ENCODE measurements at places on chromosomes 1 and 21.

DNA sequence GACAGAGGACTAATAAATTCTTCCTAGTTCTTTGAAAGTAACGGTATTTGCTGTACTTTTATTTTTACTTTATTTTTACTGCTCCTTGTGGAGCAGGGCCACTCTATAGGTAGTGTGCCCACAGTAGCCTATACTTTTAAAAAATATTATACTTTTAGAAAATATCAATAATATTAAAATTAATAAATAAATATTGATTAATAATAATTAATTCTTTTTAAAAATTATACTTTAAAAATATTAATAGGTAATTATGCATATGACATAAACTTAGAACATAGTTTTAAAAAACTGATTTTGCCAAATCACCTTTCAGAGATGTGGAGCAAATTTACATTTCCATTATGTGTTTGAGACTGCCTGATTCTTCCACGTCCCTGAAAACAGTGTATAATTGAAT, 30.8 kb downstream of the ZBED6 start:
- DNase-seq, result no peak

- DNase-seq, result no peak
These were observed 227.6 kb upstream of the C1orf174 start for GRCh38 chr1:4127592-4128140.

- DNase-seq, result no peak
These were observed 184.0 kb downstream of the MIS18A start for GRCh38 chr21:32094804-32095203.

- DNase-seq, result no peak
These were observed 18.3 kb upstream of the IL6R start for GRCh38 chr1:154386643-154387352.

GRCh38 chr1:18927654-18928272, 25.4 kb upstream of the ALDH4A1 start:
- DNase-seq, result no peak

- DNase-seq, result no peak
These were observed 225.4 kb downstream of the CAMTA1 start for GRCh38 chr1:7010534-7011200.

GRCh38 chr1:152515434-152515783, 1.1 kb downstream of the CRCT1 start:
- peak; percentile 1 for DNase-seq

- peak; percentile 87 for DNase-seq
These were observed at the start of gene LEFTY1 for GRCh38 chr1:225888898-225889601. TSS of gene LEFTY1 (minus strand) at chr1:225889146. CDS start at chr1:225889066, 80 bp downstream.

DNA sequence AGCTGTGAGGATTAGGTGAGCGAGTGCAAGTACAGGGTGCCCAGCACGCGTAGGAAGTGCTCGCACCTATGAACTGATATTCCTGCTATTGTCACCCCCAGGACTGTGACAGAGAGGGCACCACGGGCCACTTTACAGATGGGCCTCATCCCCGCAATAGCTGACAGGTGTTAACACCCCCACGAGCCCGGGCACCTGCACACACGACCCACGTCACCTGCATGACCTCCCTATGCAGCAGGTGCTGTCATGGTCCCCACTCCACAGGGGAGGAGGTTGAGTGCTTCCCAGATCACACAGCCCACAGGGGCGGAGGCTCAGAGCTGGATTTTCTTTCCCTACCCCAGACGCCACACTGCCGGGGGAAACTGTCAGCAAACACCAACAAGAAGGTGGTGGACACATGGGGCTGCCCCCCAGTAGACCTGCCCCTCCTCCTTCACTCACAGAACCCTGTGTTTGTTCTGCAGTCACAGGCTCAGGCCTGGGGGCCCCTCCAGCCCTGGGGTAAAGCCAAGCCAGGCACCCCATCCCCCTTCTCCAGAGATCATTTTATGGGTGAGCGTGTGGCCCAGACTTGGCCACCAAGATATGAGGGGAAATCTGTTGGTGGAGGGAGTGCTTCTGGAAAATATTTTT, 465.5 kb downstream of the MATN1 start:
- no peak for DNase-seq

GRCh38 chr21:39137248-39138178, 45.7 kb downstream of the PSMG1 start:
- DNase-seq, result peak; percentile 93

- no peak for DNase-seq
These were observed 1.0 kb downstream of the CCDC24 start for GRCh38 chr1:43992232-43992995.

DNA sequence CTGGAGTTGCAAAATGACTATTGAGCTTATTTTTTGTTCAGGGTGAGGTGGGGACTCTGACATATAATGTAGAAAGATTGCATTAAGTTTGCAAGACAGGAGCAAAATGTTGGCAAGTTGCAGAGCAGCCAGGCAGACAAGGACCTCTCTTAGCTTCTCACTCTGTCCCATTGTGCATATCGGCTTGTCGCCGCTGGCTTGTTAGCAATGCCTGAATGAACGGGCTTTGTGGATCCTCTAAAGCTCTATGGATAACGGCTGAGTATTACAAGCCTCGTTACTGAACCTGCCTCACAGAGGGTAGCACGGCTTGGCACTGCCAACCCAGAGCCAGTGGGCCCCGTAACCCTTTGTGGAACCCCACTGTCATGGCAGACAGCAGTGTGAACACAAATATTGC, 68.4 kb downstream of the TNR start:
- no peak for DNase-seq

GRCh38 chr1:173868266-173869020, at the start of gene ZBTB37:
TSS of gene ZBTB37 (plus strand) at chr1:173868380. CDS start at chr1:173870226, 1,846 bp downstream.
- peak; percentile 96 for DNase-seq

DNA sequence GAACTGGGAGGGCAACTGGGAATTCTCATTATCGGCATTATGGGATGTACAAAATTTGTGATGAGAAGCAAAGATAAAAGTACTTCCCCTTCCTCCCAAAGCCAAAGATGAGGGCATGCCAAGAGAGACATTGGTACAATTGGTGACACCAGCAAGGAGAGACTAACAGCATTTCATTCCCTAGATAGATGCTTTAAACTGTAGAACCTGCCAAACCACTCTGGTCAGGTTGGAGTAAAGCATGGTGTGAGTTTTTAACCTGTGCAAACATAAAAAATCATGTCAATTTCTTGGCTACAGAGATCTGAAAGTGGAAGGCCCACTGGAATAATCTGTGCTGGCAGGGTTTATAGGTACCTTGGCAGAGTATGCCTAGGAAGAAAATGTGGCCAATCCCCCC, 19.4 kb downstream of the CTXND2 start:
- DNase-seq, result no peak

GRCh38 chr1:38085666-38086330, 39.2 kb upstream of the POU3F1 start:
- DNase-seq, result no peak

DNA sequence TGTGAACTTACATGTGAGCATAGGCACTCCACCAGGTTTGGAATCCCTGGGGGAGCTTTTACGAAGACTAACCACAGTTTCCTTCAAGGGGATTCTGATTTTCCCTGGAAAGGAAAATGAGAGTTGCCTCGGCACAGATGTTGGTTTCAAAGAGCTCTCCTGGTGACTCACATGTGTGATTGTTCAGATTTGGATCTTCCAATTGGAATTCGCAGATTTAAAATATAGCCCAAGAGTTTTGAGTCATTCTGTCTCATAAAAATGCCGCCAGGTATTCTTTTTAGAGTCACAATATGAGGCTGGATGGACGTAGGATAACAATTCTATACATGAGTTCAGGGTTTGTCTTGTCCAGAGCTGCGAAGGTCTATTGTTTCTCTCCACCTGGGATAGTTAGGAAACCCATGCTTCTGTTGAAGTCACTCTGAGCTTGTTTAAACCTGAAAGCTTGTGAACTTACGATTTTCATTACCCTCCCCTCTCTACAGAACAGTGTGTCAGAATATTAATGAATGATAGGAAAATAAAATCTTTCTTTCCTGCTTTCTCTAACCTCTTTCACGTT, 64.9 kb downstream of the TGFB2 start:
- no peak for DNase-seq

DNA sequence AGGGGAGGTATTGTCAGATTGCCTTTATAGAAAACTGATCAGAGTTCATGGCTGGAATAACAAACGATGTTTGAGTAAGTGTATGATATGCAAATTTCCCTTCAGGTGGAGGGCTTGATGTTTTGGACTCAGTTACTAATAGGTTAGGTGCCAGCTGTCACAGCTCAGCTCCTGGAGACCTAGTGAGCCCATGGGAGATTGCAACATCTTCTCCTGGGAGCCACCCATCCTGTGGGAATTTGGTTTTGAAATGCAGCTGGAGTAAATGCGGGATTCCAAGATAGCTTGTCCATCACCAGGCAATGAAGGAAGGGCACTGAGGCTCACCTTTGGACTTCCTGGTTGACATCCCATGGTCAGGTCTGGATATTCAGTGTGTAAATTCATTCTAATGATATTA, 211.4 kb upstream of the NRIP1 start:
- no peak for DNase-seq

- DNase-seq, result peak; percentile 90
These were observed 299 bp upstream of the PROX1 start for GRCh38 chr1:213987422-213987926.

DNA sequence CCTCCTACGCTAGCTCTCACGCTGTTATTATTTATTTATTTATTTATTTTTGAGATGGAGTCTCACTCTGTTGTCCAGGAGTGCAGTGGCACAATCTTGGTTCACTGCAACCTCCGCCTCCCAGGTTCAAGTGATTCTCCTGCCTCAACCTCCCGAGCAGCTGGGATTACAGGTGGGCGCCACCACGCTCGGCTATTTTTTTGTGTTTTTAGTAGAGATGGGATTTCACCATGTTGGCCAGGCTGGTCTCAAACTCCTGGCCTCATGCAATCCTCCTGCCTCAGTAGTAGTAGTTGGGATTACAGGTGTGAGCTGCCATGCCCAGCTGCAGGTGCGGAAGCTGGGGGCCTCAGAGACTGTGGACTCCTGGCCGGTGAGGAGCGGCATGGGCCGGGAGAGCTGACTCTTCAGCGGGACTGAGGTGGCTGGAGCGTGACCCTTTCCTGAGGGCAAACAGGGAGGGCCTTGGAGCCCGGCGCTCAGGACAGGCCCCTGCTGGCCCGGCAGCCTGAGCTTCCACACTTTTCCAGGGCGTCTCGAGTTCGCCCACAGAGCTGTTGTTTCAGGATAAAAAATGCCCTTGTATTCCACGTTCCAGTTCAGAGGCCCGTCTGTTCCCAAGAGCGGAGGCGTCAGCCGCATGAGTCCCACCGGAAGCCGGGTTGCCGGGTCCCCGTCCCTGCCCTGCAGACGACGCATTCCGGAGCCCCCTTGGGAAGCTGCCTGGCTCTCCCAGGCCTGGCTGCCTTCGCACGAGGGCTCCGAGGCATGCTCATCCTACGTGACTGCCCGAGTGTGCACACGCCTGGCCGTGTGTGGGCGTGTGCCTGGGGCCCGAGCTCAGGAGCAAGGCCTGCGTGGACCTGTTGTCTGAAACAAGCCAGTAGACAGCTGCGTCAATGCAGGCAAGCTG, 126.2 kb downstream of the SIK1 start:
- DNase-seq, result no peak

DNA sequence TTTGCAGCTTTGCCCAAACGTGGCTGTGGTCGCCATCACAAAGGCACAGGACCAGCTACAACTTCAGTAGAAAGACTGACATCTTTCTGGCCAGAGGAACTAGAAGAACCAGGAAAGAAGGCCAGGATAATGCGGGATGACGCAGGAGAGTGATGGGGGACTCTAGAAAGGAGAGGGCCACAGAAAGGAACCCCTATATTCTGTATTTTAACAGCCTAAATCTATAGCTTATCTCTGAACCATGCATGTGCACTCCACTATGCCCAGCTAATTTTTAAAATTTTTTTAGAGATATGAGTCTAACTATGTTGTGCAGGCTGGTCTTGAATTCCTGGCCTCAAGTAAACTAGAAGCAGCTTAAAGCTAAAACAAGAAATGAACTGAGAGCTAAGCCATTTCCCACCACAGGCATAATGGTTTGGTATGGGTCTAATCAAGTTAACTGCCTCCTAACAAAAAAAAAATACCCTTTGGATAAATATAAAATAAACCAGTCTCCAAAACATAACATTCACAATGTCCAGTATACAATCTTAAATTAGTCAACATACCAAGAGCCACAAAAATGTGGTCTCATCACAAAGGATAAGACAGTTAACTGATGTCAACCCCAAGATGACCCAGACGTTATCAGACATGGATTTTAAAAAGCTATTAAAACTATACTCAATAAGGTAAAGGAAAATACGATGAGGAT, 18.0 kb downstream of the LTN1 start:
- no peak for DNase-seq

GRCh38 chr1:200180821-200181220, 153.3 kb downstream of the NR5A2 start:
- DNase-seq, result no peak

GRCh38 chr1:84855168-84855567, 37.8 kb downstream of the LPAR3 start:
- no peak for DNase-seq

GRCh38 chr1:242216368-242216767, 217.5 kb upstream of the MAP1LC3C start:
- DNase-seq, result no peak

DNA sequence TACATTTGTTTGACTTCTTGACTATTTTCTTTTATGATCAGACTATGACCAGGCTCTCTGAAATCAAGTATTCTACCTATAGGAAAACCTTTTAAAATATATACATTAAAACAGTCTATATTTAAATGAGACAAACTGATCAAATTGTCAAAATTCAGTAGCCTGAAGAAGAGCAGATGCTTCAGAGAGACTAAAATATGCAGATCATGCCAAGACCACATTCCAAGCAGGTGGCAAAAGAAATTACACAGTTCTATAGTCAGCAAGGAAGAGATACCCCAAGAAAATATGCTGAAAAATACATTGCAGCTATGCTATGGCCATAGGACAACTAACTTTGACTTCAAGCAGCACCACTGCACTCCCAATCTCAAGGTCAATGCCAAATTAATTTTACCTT, 3.5 kb downstream of the LPGAT1 start:
- DNase-seq, result no peak

DNA sequence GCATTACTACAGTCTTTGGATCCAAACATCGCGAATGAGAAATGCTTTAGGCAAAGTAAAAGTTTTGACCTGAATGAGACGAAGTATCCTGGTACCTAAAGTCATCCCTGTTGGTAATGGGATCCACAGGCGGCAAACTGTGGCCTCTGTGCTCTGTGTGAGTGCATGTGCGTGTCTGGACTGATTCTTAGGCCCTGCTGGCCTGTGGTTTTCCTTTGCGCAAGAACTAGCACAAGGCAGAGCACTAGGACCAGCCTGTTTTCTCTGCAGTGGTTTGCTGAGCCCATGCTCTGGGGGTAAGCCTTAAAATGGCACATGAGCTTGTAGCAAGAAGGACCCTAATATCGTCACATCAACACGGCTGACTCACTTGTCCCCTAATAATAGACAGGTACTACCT, 251.2 kb downstream of the DSCAM start:
- no peak for DNase-seq
